ENCODE measurements at places on chromosomes 6 and 20. TPM values are rescaled to one million over a fixed set of nuclear protein-coding genes. Genes with fewer than 3 reads are reported as not detected.

DNA sequence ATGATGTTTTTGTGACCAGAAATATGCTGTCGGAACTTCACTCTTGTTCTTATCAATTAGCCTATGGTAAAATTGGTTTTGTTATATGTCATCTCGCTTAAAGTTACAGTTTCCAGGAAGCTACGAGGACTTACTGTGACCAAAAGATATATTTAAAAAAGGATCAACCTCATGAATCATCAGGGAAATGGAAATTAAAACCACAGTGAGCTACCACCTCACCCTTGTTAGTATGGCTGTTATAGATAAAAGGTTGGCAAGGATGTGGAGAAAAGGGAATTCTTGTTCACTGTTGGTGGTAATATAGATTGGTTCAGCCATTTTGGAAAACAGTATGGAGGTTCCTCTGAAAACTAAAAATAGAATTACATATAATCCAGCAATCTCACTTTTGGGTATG is 14.3 kb upstream of the INSM1 start:
- no peak for DNase-seq

- no peak for DNase-seq
Measured at GRCh38 chr6:112058243-112059032, 4.5 kb downstream of the CCN6 start.

DNA sequence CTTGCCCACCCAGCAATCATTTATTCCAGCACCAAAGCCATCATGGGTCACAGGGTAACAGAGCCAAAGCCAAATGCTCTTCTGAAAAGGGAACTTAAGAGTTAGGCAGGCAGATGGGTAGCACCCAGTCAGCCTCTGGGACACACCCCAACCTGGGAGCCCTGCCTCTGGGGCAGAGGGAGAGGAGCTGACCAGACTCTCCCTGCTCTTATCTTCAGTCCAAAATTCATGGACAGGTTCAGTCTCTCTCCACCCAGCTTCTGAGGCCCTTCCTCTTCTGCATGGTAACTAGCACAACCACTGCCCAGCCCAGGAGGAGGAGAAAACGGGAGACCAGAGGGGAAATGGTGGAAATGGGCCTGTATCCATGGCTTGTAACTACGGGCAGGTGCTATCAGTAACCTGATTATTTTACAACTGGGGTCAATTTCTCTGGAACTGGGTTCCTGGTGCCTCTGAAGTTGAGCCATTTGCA is 105.4 kb downstream of the NOL4L start:
- DNase-seq = no peak

GRCh38 chr6:524803-525202 is 132.1 kb downstream of the HUS1B start:
- DNase-seq = no peak

DNA sequence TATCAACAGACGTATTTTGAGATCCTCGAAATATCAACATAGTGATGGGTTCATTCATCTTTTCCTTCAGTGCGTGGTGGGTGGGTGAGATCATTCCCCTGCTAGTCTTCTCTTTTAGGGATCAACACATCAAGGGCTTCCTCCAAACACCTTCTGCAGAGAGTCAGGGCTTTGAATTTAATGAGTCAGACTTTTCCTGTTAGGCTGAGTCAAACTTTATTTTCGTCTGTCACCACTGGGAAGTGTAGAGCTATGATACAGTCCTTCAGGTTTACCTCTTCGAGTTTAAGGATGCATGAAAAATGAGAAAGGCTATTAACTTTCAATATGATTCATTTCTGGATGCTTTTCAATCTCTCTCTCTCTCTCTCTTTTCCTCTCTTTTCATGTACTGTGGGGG is 189.1 kb downstream of the BMP2 start:
- no peak for DNase-seq

GRCh38 chr20:5729348-5729747 is 20.9 kb upstream of the SHLD1 start:
- no peak for DNase-seq

GRCh38 chr6:52503851-52504781 is 72.7 kb downstream of the TRAM2 start:
- DNase-seq = peak; percentile 76

DNA sequence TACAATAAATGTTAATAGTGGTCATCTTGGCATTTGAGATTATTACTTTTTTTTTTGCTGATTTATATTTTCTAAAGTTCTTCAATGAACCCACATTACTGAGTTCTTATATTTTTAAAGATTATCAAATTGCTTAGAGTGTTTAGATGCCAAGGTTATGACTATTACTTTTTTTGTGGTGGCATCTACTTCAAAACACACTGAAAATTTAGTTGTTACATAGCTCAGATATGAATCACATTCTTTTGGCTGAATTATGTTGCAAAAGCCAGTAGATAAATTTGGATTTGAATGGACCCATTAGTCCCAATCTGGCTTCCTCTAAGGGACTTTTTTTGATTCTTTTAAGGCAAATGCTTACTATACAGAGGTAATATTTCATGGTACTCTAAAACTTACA is 8.9 kb downstream of the UTRN start:
- no peak for DNase-seq

GRCh38 chr6:62982951-62983350 is 228.3 kb upstream of the FKBP1C start:
- no peak for DNase-seq

RMND1 gene
- 18.6 TPM for total RNA-seq

MROH8 gene
- 4.7 TPM for total RNA-seq

TRAPPC3L gene
- not detected for total RNA-seq

DDX43 gene
- 0.28 TPM for total RNA-seq

TBC1D7 gene
- 10.4 TPM for total RNA-seq
